ENCODE measurements at places on chromosomes 7 and 10. TPM values are rescaled to one million over a fixed set of nuclear protein-coding genes. Genes with fewer than 3 reads are reported as not detected.

Gene MAGI2
- total RNA-seq = 3.6 TPM

Gene WDR86
- not detected for total RNA-seq

Gene SYNPO2L
- 0.63 TPM for total RNA-seq

Gene LIPF
- total RNA-seq = not detected

Gene PPIA
- 6,248 TPM for total RNA-seq

Gene PRXL2A
- total RNA-seq = not detected

Gene OR6V1
- not detected for total RNA-seq

Gene HIBADH
- total RNA-seq = 99.7 TPM

Gene SPAM1
- not detected for total RNA-seq

Gene PDE6C
- total RNA-seq = not detected

Gene CNNM1
- total RNA-seq = 0.32 TPM

Gene MYL10
- 0.34 TPM for total RNA-seq

Gene CRPPA
- total RNA-seq = 4.5 TPM

Gene CCDC3
- 3.2 TPM for total RNA-seq

Gene PRSS37
- total RNA-seq = not detected

Gene C10orf67
- 0.19 TPM for total RNA-seq

Gene IRF5
- total RNA-seq = 0.75 TPM

Gene CYP2C19
- not detected for total RNA-seq

Gene SKIDA1
- total RNA-seq = 0.63 TPM

Gene DUSP5
- 39.7 TPM for total RNA-seq

Gene PRRT4
- not detected for total RNA-seq

Gene CDK1
- total RNA-seq = 183 TPM

Gene DRGX
- total RNA-seq = not detected

Gene HOXA11
- 3.9 TPM for total RNA-seq

Gene SNX10
- total RNA-seq = not detected

Gene SRRM3
- total RNA-seq = 0.40 TPM

Gene MMD2
- total RNA-seq = not detected

Gene RGR
- total RNA-seq = not detected

Gene CPEB3
- total RNA-seq = 0.45 TPM

Gene VIPR2
- total RNA-seq = not detected

Gene METTL27
- 3.2 TPM for total RNA-seq

Gene MMRN2
- 1.9 TPM for total RNA-seq

Gene OR2A7
- total RNA-seq = not detected

Gene ARHGAP22
- 255 TPM for total RNA-seq

Gene PRPS1L1
- total RNA-seq = not detected

Gene PCDH15
- 0.11 TPM for total RNA-seq

Gene ARHGEF35
- total RNA-seq = 0.13 TPM

Gene CYP2C8
- total RNA-seq = not detected

Gene CALHM3
- total RNA-seq = not detected

Data from LHCN-M2 (cell line).